ENCODE measurements at places on chromosomes 3 and 15.

GRCh38 chr3:148075771-148076716 is 621.7 kb upstream of the AGTR1 start:
- no peaks in the 10 kb centered on the region for H3K27me3 ChIP-seq
- DNase-seq, result no peak
- no peaks in the 10 kb centered on the region for H3K4me1 ChIP-seq
- no peak overlapping the region for H3K4me3 ChIP-seq

GRCh38 chr3:16801223-16801622 is 83.5 kb upstream of the PLCL2 start:
- peaks cover 34% of the 10 kb centered on the region for H3K4me1 ChIP-seq
- no peak overlapping the region for H3K4me3 ChIP-seq
- H3K27ac ChIP-seq, result peak overlapping the region; percentile 35
- no peaks in the 10 kb centered on the region for H3K36me3 ChIP-seq
- no peaks in the 10 kb centered on the region for H3K27me3 ChIP-seq

- H3K36me3 ChIP-seq, result peaks cover 18% of the 10 kb centered on the region
- no peak for DNase-seq
- peaks cover 15% of the 10 kb centered on the region for H3K4me1 ChIP-seq
- peak overlapping the region; percentile 11 for H3K27ac ChIP-seq
- H3K4me3 ChIP-seq, result no peak overlapping the region
Observed at GRCh38 chr3:16315623-16316022, 50.6 kb downstream of the OXNAD1 start.

DNA sequence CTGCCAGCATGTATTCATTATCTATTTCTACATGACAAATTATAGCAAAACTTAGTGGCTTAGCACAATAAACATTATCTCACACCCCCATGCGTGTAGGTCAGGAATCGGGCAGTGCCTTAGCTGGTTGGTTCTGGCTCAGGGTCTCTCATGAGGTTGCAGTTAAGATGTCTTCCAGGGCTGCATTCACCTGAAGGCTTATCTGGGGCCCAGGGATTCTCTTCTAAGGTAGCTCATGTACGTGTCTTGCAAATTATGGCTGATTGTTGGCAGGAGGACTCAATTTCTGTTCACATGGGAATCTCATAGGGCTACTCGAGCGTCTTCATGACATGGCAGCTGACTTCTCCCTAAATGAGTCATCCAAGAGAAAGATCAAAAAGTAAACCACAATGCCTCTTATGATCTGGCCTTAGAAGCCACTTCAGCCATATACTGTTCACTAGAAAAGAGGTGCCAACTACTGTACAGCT is 42.9 kb upstream of the TSC22D2 start:
- H3K27ac ChIP-seq, result no peak overlapping the region
- no peaks in the 10 kb centered on the region for H3K36me3 ChIP-seq
- no peak overlapping the region for H3K4me3 ChIP-seq
- H3K4me1 ChIP-seq, result no peaks in the 10 kb centered on the region

DNA sequence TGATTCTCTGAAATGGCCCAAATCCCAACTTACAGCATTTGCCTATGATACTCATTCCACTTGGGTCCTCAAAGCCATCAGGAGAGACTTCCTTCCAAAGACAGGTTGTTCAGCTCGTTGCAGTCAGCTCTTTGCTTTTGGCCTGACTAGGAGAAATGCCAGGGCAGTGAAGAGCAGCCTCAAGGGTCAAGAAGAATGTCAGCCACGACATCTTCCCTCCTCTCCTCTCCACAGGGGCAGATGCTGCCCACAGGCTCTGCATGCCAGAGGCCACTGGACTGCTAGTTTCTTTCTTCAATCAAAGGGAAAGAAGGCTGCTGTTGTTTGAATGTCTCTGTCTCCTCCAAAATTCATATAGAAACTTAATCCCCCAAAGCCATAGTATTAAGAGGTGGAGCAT is 201.7 kb upstream of the PFN2 start:
- H3K4me3 ChIP-seq, result no peak overlapping the region
- no peak for DNase-seq
- H3K27me3 ChIP-seq, result no peaks in the 10 kb centered on the region
- no peaks in the 10 kb centered on the region for H3K4me1 ChIP-seq
- no peaks in the 10 kb centered on the region for H3K36me3 ChIP-seq

DNA sequence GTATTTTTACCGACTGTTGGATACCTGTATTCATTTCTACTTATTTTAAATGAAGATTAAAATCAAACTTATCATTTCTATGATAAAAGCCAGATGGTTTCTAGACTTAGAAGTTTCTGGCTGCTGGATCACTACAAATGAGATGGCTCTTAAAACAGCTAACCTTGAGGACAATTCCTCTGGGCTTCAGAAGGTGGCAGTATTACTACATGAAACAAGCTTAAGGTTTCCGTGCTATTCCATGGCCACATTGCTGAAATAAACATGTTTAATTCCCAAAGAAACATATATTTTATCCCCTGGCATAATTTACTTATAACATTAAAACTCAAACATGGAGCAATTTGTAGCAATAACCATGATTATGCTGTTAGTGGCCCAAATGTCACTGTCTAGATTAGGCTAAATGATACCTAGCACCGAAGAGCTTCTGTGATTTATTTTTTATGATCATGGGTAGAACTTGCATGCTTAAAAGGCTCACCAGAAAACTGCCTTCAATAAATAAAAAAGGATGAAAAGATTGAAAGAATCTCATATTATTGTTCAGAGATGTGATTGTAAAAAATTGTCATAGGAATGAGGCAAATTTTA is 204.0 kb upstream of the NANOGP8 start:
- H3K27ac ChIP-seq, result no peak overlapping the region
- no peaks in the 10 kb centered on the region for H3K4me1 ChIP-seq
- H3K36me3 ChIP-seq, result no peaks in the 10 kb centered on the region
- H3K4me3 ChIP-seq, result no peak overlapping the region
- H3K27me3 ChIP-seq, result no peaks in the 10 kb centered on the region

- peaks cover 47% of the 10 kb centered on the region for H3K27me3 ChIP-seq
- H3K4me3 ChIP-seq, result no peak overlapping the region
Observed at GRCh38 chr15:73691396-73691795, 7.2 kb downstream of the CD276 start.

GRCh38 chr3:141763088-141763750 is at the start of gene GRK7:
TSS of gene GRK7 (plus strand) at chr3:141763408. CDS start at chr3:141778285, 14,877 bp downstream.
- H3K4me3 ChIP-seq, result no peak within 1 kb of the TSS
- no peak within 1 kb of the TSS for H3K27ac ChIP-seq
- no peaks in the 10 kb centered on the region for H3K4me1 ChIP-seq
- H3K27me3 ChIP-seq, result no peaks in the 10 kb centered on the region
- DNase-seq, result no peak

DNA sequence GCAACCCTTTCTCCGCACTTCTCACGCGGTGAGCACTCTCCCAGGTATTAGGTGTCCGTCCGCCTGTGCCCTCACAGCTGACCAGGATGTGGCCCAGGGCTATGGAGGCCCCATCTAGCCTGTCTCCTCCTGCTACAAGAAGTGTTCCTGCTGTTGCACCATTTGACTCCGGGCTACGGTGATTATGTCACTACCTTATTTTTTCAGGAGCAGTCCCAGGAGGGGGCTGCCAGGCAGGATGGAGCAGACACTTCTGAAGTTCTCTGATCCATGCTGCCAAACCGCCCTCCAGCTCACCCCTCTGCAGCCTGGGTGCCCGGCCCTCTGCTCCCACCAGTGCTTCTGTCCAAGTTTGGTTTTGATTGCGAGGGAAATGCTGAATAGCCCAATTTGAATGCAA is 36.9 kb downstream of the ZXDC start:
- no peak overlapping the region for H3K27ac ChIP-seq
- H3K4me1 ChIP-seq, result no peaks in the 10 kb centered on the region
- H3K4me3 ChIP-seq, result no peak overlapping the region
- peaks cover 65% of the 10 kb centered on the region for H3K36me3 ChIP-seq

GRCh38 chr3:51798411-51798963 is 19.4 kb upstream of the IQCF6 start:
- no peak overlapping the region for H3K4me3 ChIP-seq
- no peaks in the 10 kb centered on the region for H3K36me3 ChIP-seq
- H3K4me1 ChIP-seq, result no peaks in the 10 kb centered on the region
- no peak overlapping the region for H3K27ac ChIP-seq
- H3K27me3 ChIP-seq, result no peaks in the 10 kb centered on the region
- DNase-seq, result no peak

DNA sequence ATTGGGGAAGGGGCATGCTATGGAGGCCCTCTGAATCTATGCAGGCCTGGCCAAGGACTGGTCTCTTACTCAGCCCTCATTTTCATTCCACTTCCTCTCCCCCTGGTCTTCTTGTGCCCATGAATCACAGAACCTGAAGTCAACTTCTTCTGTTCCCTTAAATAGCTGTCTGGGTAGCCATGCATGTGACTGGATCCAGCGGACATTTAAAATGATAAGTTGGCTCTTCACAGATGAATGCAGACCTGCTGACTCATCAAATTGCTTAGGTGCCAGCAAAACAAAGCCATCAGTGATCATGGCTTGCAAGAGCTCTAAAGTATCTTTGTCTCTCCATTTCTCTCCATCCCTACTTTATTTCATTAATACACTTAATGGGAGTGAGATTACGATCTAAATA is 90.1 kb upstream of the CADPS start:
- H3K36me3 ChIP-seq, result no peaks in the 10 kb centered on the region
- no peak overlapping the region for H3K4me3 ChIP-seq
- H3K27me3 ChIP-seq, result no peaks in the 10 kb centered on the region
- no peak for DNase-seq

DNA sequence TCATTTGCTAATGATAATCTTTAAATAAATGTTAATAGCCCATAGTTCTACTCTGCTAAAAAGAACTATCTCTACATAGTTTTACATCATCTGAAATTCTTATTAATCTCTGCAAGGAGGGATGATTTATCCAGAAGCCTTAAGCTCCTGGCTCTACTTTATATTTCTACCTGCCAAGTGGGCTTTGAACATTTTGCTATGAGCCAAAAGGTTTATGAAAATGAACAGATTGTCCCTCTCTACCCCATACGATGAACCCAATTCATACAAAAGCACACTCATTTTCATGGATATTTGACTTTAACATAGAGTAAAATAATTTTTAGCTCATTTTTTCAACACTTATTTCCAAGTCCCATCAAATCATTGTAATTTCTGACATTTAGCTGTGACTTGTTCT is 611.0 kb downstream of the NSUN3 start:
- no peak overlapping the region for H3K27ac ChIP-seq
- H3K4me3 ChIP-seq, result no peak overlapping the region
- no peaks in the 10 kb centered on the region for H3K4me1 ChIP-seq
- H3K36me3 ChIP-seq, result no peaks in the 10 kb centered on the region
- no peak for DNase-seq

- DNase-seq, result no peak
- no peaks in the 10 kb centered on the region for H3K36me3 ChIP-seq
- H3K4me3 ChIP-seq, result no peak overlapping the region
- no peak overlapping the region for H3K27ac ChIP-seq
- H3K27me3 ChIP-seq, result no peaks in the 10 kb centered on the region
Observed at GRCh38 chr15:94580211-94580885, 349.0 kb downstream of the MCTP2 start.

DNA sequence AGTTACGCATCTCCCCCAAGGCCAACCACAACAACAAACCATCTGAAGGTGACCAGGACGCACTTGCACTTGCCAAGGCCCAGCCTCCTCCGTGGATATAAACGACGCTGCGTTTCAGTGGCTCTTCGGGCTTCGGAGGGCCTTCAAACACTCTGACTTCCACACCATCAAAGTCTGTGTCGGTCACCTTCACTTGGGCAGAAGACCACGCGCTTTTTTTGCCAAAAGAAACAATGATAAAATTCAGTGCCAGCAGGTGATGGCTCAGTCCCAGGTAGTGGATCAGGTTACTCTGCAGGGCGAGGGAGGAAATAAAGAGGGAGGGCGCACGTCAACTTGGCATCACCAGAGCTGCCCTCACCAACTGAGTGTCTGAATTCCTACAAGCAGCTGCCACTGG is 63.0 kb downstream of the NCEH1 start:
- H3K27me3 ChIP-seq, result no peaks in the 10 kb centered on the region
- no peak for DNase-seq
- no peak overlapping the region for H3K27ac ChIP-seq
- H3K4me1 ChIP-seq, result no peaks in the 10 kb centered on the region
- no peaks in the 10 kb centered on the region for H3K36me3 ChIP-seq

DNA sequence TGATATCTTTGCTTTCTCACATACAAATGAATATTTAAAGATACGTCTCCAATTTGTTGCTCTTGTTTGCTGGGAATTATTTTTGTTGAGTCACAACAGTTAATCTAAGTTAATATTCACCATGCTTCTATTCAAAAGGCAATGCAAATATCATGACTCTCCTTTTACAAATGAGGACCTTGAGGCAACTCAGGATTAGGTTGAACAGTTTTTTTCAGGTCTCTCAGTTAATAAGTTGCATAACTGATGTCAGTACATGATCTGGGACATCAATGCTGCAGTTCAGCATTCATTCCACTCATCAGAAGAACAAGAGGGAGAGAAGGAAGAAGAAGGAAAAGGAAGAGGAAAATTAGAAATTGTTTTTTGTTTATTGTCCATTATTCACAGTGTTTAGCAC is 781 bp upstream of the NAALADL2 start:
- no peaks in the 10 kb centered on the region for H3K27me3 ChIP-seq
- H3K27ac ChIP-seq, result no peak overlapping the region
- no peak overlapping the region for H3K4me3 ChIP-seq
- no peaks in the 10 kb centered on the region for H3K4me1 ChIP-seq
